Mucosa of descending colon (tissue), 3 donors: ENCODE measurements at places on chromosomes 3 and 15. TPM values are rescaled to one million over a fixed set of nuclear protein-coding genes. Genes with fewer than 3 reads are reported as not detected.
A peak's percentile ranks its signal among the peaks of the same experiment; 100 is the strongest.

PLSCR2 gene
- 1.3 TPM for total RNA-seq

NR2F2 gene
- total RNA-seq = 31.9 TPM

MITF gene
- total RNA-seq = 3.2 TPM

SCAANT1 gene
- not detected for total RNA-seq

SYNPR gene
- not detected for total RNA-seq

- no peak for DNase-seq
These were observed 89.8 kb upstream of the MEX3B start for GRCh38 chr15:82135638-82136037.

ICE2 gene
- 36.3 TPM for total RNA-seq

TAMM41 gene
- 20.5 TPM for total RNA-seq

TTLL13 gene
- 0.34 TPM for total RNA-seq

FGD5 gene
- total RNA-seq = 6.1 TPM

GRCh38 chr3:25945836-25946235, 155.9 kb downstream of the OXSM start:
- no peak for DNase-seq

GRCh38 chr15:86355801-86356200, 276.1 kb downstream of the AGBL1 start:
- no peak for DNase-seq

GRCh38 chr3:186173224-186173815, 64.4 kb upstream of the ETV5 start:
- no peak for DNase-seq

TMPRSS7 gene
- total RNA-seq = 0.12 TPM

DNA sequence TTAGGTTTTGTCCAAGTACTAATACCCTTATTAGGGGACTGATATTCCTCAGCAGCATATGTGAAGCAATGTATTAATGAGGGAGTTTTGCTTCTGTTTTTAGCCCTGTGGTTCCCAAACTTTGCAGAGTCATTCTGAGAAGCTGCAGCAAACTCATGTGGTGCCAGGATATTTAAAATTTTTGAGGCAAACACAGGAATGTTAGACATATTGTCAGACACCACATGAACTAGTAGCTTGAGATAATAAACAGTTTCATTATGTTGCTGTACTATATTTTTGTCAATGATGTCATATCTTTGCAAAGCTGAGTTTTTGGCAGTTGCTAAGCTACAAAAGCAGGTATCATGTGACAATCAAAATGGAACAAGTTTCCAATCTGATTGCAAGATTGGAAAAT, 36.6 kb downstream of the ATP6V1A start:
- no peak for DNase-seq

DNA sequence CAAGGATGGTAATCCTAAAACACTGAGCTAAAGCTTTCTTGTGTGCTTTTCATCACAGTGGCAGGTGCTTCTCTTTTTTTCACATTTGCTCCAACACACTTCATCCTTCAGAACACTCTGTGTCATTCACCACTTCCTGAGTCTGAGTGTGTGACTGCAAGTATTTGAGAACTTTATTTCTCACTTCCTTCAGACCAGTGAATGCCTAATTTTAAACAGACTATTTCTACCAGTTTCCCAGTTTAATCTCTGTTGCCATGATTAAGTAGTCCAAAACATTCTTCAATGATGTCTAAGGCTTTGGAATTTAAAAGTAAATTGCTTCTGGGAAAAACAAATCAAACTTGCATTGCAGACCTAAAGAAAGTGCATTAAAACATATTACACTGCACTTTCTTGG, 541.2 kb downstream of the RBMS3 start:
- DNase-seq = no peak

- peak; percentile 8 for DNase-seq
These were observed 28.0 kb upstream of the DCLK3 start for GRCh38 chr3:36792342-36792741.

GRCh38 chr3:10470120-10471053, 35.0 kb downstream of the ATP2B2 start:
- DNase-seq = no peak

CRYGS gene
- total RNA-seq = 3.9 TPM

GRCh38 chr3:26345613-26346012, 277.0 kb upstream of the LRRC3B start:
- DNase-seq = no peak
